CD4-positive, alpha-beta T cell treated with Interleukin-4 for 1 hour (primary cell): ENCODE measurements at places on chromosomes 1 and 21.

GRCh38 chr1:25924454-25924853 is 18.2 kb upstream of the STMN1 start:
- no peak for DNase-seq

- DNase-seq = no peak
These were observed 13.9 kb upstream of the CTSE start for GRCh38 chr1:206037581-206037980.

GRCh38 chr1:62362061-62362917 is 43.1 kb upstream of the KANK4 start:
- DNase-seq = no peak

- DNase-seq = no peak
These were observed 359.0 kb upstream of the PTBP2 start for GRCh38 chr1:96362623-96363022.

- DNase-seq = no peak
These were observed 32.7 kb downstream of the XCL1 start for GRCh38 chr1:168608796-168609715.
